ENCODE measurements at places on chromosomes 12 and 14. TPM values are rescaled to one million over a fixed set of nuclear protein-coding genes. Genes with fewer than 3 reads are reported as not detected.

TAS2R7 gene
- not detected for total RNA-seq

ITPR2 gene
- 85.0 TPM for total RNA-seq

OTOGL gene
- total RNA-seq = 0.50 TPM

GRCh38 chr14:85576218-85576617 is 46.3 kb downstream of the FLRT2 start:
- H3K36me3 ChIP-seq = no peaks in the 10 kb centered on the region
- peak; percentile 62 for DNase-seq
- no peaks in the 10 kb centered on the region for H3K27me3 ChIP-seq
- peaks cover 71% of the 10 kb centered on the region for H3K4me1 ChIP-seq

DNA sequence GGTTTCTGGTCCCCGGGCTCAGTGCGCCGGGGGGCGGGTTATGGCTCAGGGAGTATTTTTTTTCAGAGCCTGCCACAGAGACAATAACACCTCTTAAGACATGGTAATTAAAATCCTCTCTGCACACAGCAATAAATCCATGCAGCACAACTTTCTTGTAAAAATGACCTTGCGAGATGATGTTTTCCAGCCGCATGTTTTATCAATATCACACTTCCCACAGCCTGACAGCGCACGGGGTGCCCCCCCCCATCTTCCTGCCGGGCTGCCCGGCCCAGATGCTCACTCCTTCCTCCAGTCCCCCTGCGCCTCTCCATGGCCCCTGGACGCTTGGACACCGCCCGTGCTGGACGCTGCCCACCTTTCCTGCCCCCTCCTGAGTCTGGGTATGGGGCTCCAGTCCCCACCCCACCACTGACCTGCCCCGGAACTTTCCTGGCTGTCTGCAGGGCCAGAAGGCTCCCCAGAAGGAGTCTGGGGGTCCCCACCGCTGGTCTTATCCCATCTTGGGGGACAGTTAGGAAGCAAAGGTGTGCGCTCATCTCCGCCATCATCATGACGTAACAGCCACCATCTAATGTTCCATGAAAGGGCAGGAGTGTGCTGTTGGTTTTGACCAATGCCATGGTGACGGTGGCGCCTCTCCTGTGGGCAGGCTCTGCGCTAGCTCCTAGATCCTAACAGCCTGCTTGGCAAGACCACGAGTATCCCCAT is 182.9 kb downstream of the KIF26A start:
- no peak overlapping the region for H3K4me3 ChIP-seq
- H3K27ac ChIP-seq = no peak overlapping the region
- H3K36me3 ChIP-seq = no peaks in the 10 kb centered on the region
- no peaks in the 10 kb centered on the region for H3K4me1 ChIP-seq
- no peak for DNase-seq
- peaks cover 15% of the 10 kb centered on the region for H3K27me3 ChIP-seq

DNA sequence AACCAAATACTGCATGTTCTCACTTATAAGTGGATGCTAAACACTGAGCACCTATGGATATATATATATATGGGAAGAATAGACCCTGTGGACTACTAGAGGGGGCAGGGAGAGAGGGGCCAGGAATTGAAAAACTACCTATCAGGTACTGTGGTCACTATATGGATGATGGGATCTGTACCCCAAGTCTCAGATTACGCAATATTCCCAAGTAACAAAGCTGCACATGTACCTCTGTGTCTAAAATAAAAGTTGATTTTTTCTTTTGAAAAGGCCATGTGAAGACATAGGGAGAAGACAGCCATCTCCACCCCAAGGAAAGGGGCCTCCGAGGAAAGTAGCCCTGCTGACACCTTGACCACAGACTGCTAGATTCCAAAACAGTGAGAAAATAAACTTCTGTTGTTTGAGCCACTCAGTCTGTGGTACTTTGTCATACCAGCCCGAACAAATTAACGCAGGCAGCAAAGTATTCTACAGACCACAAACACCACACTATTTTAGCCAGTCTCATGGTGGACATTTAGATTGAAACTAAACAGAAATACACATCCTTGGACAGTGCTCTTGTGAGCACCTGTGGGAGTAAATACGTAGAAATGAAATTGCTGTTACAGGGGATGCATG is 197.1 kb downstream of the EFCAB11 start:
- no peaks in the 10 kb centered on the region for H3K27me3 ChIP-seq
- H3K36me3 ChIP-seq = no peaks in the 10 kb centered on the region
- H3K4me1 ChIP-seq = no peaks in the 10 kb centered on the region
- no peak overlapping the region for H3K4me3 ChIP-seq
- DNase-seq = no peak
- no peak overlapping the region for H3K27ac ChIP-seq

DNA sequence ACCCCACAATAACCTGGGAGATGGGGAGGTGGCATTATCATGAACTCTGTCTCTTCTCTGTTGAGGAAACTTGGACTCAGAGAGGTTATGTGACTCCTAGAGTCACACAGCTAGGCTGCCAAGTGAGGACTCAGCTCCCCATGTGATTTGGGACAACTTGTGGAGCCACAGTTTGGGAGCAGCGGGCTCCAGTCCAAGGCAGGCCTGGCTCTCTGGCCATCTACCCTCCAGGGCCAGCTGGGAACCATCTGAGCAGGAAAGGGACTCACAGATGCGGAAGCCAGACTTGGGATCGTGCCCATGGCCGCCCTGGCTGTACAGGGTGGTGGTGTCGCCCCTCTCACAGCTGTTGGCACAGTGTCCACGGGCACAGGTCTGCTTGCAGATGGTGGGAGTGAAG is 59.1 kb downstream of the ISCA2 start:
- DNase-seq = no peak
- no peak overlapping the region for H3K4me3 ChIP-seq
- no peaks in the 10 kb centered on the region for H3K4me1 ChIP-seq
- no peaks in the 10 kb centered on the region for H3K36me3 ChIP-seq

GRCh38 chr12:29207120-29207519 is 58.0 kb downstream of the FAR2 start:
- no peaks in the 10 kb centered on the region for H3K36me3 ChIP-seq
- no peaks in the 10 kb centered on the region for H3K4me1 ChIP-seq
- no peak overlapping the region for H3K4me3 ChIP-seq
- DNase-seq = no peak
- no peaks in the 10 kb centered on the region for H3K27me3 ChIP-seq

DNA sequence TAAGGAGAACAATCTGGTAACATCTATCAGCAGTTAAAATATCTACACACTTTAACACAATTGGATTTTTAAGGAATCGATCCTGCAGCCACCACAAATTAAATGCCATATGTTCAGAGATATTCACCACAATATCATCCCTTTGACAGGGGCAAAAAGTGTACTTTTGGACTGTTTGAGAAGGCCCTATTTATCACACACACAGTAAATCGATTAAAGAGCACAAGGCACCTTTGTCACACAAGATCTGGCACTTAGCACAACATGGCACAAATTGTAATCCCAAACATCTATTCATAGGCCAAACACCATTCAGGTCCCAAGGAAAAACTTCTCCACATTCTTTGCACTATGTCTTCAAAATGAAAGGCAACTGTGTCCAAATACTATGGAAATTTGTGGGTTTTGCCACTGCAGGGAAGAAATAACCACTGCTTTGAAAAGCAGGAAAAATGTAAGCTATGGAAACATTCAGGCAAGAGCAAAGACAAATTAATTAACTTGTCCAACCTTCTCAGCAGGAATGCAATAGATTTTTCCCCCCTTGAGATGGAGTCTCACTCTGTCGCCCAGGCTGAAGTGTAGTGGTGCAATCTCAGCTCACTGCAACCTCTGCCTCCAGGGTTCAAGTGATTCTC is 282.5 kb upstream of the TMPO start:
- no peaks in the 10 kb centered on the region for H3K36me3 ChIP-seq
- no peaks in the 10 kb centered on the region for H3K4me1 ChIP-seq
- no peak overlapping the region for H3K4me3 ChIP-seq
- H3K27ac ChIP-seq = no peak overlapping the region

DNA sequence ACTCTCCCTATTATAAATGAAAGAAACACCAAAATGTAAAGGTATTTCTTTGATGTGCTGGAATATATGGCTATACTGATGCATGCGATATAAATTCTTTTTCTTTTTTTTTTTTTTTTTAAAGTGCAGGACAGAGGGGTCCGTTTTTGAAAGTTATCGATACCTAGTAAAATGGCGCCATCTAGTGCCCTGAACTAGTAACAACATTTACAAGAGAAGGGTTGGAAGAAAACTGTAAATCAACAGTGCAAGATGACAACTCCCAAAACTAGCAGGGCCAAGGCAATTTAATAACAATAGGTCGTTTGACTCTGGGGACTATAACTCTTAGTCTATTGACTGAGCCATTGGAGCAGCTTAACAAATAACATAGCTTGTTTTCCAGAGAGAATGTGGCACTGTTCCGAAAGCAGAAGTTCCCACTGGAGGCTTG is 137.7 kb downstream of the SPTSSA start:
- H3K27me3 ChIP-seq = no peaks in the 10 kb centered on the region
- H3K4me1 ChIP-seq = no peaks in the 10 kb centered on the region
- H3K4me3 ChIP-seq = no peak overlapping the region
- H3K36me3 ChIP-seq = no peaks in the 10 kb centered on the region

GRCh38 chr12:9727813-9728212 is 5.1 kb downstream of the CLECL1 start:
- no peak for DNase-seq
- H3K27me3 ChIP-seq = no peaks in the 10 kb centered on the region
- no peak overlapping the region for H3K27ac ChIP-seq

GRCh38 chr14:93536945-93537344 is 106.2 kb downstream of the UNC79 start:
- 0 out of 2 replicates have a peak, but pooled peaks cover 3% of the 10 kb centered on the region for H3K27me3 ChIP-seq
- no peaks in the 10 kb centered on the region for H3K4me1 ChIP-seq
- H3K36me3 ChIP-seq = no peaks in the 10 kb centered on the region
- no peak overlapping the region for H3K4me3 ChIP-seq

DNA sequence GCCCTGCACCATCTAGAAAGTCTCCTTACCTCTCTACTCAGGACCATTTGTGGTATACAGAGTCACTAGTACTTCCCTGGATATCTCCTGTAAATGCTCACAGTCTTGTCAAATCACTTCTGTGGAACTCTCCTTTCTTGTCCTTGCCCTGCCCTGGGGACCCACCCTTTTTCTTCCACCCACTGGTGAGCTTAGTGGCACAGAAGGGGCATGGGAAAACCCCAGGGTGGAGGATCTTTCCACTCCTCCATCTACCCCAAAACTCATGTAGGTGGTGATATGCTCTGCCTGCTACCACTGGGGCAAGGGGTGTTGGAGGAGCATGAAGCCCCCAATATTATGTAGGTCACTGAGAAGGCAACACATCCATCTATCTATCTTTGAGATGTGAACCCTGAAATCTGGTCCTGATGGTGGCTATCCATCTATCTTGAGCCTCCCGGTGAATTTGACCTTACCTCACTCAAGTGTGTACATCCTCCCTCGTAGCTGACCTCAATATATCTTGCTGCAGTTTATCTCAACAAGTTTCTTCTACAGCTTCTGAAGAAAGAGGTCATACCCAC is 943 bp downstream of the TESPA1 start:
- no peaks in the 10 kb centered on the region for H3K36me3 ChIP-seq
- no peak overlapping the region for H3K4me3 ChIP-seq
- H3K27me3 ChIP-seq = peaks cover 7% of the 10 kb centered on the region
- DNase-seq = no peak
- H3K4me1 ChIP-seq = no peaks in the 10 kb centered on the region

DNA sequence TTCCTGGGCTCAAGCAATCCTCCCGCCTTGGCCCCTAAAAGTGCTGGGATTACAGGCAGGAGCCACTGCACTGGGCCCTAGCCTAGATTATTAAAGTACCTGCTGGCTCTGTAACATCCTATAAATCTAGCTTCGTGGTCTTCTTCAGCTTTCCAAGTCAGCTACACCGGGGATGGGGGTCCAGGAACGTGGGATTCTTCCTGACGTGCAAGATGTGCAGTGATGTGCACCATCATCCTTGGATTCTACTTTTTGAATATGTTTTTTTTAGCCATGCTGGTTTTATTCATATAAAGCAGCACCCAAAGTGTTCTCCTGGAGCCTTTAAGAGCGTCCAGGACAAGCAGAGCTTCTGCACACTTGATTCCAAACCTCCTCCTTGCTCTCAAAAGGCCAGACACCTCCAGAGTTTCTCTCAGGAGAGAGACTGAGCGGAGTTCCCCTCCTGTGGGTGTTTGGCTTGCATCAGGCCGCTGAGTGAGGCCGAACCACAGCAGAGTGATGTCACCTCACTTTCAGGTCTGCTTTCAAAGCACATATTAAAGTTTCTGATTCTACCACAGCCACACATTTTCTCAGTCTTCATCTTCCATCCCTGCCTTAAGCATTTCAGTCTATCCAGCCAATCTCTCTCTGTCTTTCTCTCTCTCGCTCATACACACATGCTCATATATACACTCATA is 33.4 kb downstream of the VCPKMT start:
- H3K27me3 ChIP-seq = no peaks in the 10 kb centered on the region
- H3K4me1 ChIP-seq = peaks cover 6% of the 10 kb centered on the region
- no peak overlapping the region for H3K27ac ChIP-seq
- H3K4me3 ChIP-seq = no peak overlapping the region
- no peak for DNase-seq
- H3K36me3 ChIP-seq = no peaks in the 10 kb centered on the region

DNA sequence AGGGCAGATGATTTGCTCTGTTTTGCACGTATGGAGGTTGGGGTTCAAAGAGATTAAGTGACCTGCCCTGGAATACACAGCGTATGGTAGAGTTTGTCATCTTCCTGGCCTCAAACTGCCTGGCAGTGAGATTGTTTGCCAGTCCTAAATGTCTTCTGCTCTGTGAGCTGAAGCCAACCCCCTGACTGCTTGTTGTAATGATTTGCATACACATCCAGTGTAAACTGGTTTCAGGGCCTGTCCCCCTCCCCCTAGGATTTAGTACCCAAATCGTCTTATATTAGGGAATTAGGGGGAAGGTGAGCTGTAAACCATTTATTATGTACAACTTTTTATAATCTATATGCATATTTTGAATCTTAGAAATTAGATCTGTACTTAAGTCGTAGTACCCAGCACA is 38.4 kb downstream of the AKAP3 start:
- DNase-seq = no peak
- H3K27ac ChIP-seq = no peak overlapping the region
- H3K4me1 ChIP-seq = no peaks in the 10 kb centered on the region
- no peaks in the 10 kb centered on the region for H3K27me3 ChIP-seq
- H3K4me3 ChIP-seq = no peak overlapping the region
- peaks cover 33% of the 10 kb centered on the region for H3K36me3 ChIP-seq

DNA sequence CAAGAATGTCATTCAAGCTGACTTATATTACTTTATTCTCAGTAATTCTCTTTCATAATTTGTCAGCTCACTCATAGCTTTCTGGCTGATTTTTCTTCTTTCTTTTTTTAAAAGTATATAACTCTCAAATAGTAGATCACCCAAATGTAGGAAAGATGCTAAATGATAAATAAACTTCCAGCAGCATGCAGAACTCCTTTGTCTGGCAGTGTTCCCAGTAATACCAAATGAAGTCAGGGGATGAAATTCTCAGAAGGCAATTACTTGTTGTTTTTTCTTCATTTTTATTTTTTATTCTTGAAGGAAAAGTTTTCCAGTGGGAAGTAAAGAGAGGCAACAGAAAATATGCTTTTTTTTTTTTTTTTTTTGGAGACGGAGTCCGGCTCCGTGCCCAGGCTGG is 133.3 kb upstream of the SLCO1C1 start:
- H3K4me1 ChIP-seq = no peaks in the 10 kb centered on the region
- no peak for DNase-seq
- H3K36me3 ChIP-seq = no peaks in the 10 kb centered on the region
- H3K27ac ChIP-seq = no peak overlapping the region
